ENCODE measurements at places on chromosomes 3 and 15.

DNA sequence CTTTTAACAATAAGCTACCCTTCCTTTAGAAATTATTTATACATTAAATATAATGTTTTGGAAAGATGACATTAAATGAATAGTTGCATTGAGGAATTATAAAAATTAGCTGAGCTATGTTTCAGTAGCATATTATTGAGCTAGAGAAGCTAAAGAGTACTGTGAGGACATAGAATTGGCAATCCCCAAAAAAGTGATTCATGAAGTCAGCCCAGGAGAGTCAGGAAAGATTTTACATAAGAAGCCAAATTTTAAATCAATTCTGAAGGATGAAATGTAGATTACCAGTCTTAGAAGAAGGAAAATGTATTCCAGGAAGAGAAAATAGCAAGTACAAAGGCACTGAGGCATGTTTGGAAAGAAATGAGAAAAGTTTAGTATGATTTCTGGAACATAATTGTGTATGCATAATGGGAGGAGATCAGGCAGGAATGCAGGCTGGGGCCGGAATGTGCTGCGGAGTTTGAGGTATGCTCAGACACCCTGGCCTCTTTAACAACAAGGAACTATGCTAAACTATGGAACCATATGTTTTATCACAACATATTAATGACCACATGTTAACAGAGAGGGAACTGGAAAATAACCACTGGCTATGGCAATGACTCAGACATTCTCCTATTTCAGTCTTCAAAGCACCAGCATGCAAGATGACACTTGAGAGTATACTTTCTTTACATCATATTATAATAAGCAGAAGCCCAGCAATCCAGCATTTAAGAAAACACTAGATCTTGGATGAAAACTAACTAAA lies 103.3 kb upstream of the COL8A1 start:
- peak; percentile 41 for DNase-seq

DNA sequence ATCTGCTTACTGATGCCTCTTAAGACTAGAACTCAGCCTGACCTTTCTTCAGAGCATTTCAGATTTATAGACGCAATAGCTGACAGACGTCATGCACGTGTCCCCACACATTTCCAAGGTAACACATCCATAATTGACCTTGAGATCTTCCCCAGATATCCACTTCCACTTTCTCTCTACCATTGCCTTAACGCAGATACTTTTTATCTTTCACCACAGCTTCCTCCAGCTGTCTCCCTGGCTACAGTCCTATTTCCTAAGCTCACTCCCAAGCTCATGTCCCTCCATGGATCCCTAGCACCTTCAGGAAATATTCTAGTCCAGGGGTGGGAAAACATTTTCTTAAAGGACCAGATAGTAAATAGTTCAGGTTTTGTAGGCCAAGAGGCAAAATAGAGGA lies 173.0 kb upstream of the MITF start:
- DNase-seq = no peak

GRCh38 chr3:135970506-135971116 lies 5.1 kb downstream of the PPP2R3A start:
- peak; percentile 8 for DNase-seq

GRCh38 chr15:72086010-72086697 lies 31.8 kb downstream of the MYO9A start:
- DNase-seq = no peak

DNA sequence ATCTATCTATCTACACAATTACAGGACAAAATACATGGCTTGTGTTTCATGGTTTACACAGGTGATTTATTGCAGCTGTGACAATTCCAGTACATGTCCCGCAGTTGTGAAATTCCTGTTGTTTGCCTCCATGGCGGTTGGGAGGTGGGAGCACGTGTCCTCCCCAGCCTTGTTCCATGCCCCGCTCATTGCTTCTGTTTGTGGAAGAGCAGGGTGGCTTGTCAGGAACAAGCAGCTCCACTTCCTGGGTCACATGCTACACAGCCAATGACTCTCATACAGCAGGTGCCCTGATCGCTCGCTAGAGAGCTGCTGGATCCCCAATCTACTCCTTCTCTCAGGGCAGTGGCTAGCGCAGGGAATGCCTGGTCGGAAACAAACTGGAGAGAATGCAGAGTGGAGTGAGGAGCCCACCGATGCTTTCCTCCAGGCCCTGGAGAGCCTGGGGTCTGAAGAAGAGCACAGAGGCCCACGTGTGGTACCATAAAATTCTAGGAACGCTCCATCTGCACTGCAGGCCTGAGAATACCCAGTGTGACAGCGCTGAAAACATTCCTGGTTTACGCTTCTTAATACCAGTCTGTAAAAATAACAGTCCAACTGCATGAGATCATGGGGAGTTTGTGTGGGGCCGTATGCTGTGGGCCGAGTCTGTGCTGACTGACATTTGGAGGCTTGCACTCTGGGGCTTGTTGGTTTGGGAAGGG lies 270.6 kb upstream of the RGMA start:
- DNase-seq = no peak

- DNase-seq = peak; percentile 8
Measured at GRCh38 chr3:17258823-17259436, 374.2 kb downstream of the PLCL2 start.

- no peak for DNase-seq
Measured at GRCh38 chr3:197430502-197430901, 125.3 kb downstream of the BDH1 start.

GRCh38 chr3:197577366-197578074 lies 21.8 kb upstream of the BDH1 start:
- DNase-seq = no peak

DNA sequence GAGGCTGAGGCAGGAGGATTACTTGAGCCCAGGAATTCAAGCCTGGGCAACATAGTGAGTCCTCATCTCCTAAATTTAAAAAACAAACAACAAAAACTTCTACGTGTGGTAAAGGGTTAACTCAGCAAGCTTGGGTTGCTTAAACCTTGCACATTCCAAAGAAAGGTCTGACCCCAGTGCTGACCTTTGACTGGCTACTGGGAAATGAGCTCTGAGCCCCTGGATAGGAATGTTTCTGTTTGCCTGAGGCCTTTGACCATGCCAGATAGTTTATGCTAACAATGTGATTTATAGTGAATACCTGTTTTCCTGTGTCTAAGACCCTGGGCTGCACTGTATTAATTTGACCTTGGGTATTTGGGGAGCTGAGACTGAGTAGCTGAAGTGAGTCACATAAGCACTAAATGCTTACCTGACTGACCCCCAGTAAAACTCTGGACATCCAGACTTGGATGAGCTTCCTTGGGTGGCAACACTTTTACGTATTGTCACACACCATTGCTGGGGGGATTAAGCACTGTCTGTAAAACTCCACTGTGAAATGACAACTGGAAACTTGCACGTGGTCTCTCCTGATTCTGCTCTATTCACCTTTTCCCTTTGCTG lies 20.7 kb downstream of the TCAIM start:
- DNase-seq = no peak

- peak; percentile 56 for DNase-seq
Measured at GRCh38 chr3:157618075-157618760, 115.0 kb upstream of the VEPH1 start.

DNA sequence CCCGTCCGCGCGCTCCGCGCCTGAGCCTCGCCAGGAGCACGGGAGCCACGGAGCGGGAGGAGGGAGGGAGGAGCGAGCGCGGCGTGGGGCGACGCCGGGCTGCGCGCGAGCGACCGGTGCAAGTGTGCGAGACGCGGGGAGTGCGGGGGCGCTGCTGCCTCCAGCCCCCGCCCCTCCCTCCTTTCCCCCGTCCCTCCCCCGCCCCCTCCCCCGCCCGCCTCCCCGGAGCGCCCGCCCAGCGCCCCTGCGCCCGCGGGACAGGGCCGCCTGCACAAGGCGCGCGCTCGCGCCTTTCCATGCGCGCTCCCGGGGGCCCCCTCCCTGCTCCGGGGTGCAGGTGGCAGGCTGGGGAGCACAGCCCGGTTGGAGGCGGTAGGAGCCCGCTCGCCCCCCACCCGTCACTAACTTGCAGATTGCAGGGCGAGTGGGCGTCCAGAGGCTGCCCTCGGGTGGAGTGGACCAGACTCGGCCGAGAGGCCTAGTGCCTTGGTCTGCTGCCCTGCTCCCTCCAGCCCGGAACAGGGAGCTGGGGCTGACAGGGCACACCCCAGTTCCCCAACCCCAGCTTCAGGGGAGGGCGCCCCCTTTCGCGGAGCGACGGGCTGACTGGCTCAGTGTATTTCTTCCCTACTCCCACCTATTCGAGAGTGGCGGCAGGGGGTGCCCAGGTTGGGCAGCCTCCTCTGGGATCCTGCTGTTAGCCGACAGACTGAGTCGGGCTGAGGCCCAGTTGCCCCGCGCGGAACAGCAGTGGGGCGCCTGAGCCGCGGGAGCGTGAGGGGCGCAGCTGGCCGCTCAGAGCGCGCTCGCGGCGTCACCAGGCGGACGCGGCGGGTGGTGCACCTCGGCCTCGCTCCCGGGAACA lies at the start of gene WNT7A:
TSS of gene WNT7A (minus strand) at position 126 of the 865 bp plus-strand sequence. CDS start 255 bp downstream, outside the sequence.
- DNase-seq = peak; percentile 60

GRCh38 chr15:28918141-28918983 lies 32.6 kb downstream of the APBA2 start:
- peak; percentile 16 for DNase-seq

DNA sequence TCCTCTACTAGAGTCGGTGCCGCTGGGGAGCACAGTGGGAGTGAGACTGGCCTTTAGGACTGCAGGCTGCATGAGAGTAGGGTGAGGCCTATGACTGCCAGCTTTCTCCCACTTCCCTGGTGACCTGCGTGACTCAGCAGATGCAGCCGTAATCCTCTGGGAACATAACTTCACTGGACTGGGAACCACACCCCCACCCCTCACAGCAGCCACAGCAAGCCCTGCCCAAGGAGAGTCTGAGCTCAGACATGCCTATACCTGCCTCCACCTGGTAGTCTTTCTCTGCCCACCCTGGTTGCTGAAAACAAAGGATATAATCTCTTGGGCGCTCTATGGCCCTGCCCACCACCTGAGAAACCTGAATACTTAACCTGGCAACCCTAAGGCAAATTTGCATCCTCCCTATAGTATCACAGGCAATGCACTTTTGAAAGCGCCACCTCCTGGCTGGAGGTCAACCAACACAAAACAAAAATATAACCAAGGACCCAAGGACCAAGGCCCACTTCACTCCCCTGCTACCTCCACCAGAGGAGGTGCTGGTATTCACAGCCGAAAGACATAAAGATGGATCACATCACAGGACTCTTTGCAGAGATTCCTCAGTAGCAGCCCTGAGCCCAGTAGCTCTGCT lies 308.9 kb downstream of the CTNNB1 start:
- peak; percentile 13 for DNase-seq

GRCh38 chr15:45333550-45333949 lies 44.8 kb downstream of the GATM start:
- no peak for DNase-seq

DNA sequence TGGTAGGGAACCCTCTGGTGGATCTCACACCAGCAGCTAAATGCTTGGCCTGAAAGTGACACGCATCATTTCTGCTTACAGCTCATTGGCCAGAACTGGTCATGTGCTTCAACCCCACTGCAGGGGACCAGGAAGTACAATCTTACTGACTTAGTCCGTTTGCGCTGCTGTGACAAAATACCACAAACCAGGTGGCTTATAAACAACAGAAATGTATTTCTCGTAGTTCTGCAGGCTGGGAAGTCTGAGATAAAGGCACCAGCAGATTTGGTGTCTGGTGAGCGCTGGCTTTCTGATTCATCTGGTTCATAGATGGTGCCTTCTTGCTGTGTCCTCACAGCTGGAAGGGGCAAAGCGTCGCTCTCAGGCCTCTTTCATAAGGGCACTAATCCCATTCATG lies 77.4 kb upstream of the SELENOK start:
- no peak for DNase-seq

DNA sequence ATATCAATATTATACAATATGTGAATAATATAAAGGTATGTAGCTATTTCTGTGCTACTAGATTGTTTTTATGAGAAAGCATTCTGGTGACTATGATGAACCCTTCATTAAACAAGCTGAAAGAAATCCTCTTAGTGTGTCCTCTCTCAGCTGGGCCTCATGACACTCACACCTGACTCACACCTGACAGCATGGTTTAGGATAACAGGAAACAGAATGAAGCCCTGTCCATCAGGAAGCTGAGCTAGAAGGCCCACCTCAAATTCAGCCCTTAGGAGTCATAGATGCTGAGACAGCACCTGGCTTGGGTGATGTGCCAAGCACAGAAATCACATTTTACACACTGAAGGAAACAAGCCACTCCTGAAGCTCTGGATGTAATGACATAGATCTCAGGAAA lies 30.8 kb downstream of the CHCHD4 start:
- no peak for DNase-seq

GRCh38 chr15:77476995-77477394 lies 56.3 kb downstream of the HMG20A start:
- no peak for DNase-seq

DNA sequence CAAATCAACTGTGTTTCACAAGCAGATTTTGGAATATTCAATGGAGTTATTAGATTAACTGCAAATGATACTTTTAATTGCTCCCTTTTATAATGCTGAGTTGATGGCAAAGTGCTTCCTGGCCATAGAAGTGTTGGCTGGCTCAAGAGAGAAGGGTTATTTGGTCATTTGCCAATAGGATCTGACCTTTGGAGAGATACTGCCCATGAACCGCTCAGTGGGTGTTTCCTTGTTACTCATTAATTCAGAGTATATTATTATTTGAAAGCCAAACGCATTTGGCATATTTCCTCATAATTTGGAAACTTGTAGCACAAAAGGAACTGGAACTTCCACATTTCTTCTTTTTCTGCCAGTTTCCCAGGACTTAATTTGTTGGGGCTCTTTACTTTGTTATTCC lies 234.7 kb downstream of the CDIN1 start:
- DNase-seq = no peak

DNA sequence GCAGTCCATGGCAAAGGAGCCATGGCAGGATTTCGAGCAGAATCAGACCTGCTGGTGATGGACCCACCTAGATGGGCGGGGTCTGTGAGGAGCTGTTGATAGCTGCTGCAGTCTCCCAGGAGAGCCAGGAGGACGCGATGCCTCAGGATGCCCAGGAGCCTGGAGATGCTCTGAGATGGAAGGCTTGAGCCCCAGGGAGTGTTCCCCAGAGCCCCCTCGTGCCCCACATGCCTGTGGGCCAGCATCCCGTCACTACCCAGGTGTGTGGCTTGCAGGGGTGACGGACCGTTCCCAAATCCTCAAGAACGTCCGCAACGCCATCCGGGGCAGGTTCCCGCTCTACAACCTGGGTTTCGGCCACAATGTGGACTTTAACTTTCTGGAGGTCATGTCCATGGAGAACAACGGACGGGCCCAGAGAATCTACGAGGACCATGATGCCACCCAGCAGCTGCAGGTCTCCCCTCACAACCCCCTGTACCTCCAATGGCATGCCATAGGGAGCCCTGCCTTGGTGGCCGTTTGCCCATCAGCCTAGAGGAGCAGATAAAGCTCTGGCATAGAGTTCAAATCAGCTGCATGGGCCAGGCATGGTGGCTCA lies 6.7 kb downstream of the ITIH1 start:
- no peak for DNase-seq

GRCh38 chr3:104102386-104102785 lies 1264.3 kb upstream of the ALCAM start:
- peak; percentile 1 for DNase-seq

- DNase-seq = no peak
Measured at GRCh38 chr3:2783261-2783660, 326.9 kb downstream of the IL5RA start.

DNA sequence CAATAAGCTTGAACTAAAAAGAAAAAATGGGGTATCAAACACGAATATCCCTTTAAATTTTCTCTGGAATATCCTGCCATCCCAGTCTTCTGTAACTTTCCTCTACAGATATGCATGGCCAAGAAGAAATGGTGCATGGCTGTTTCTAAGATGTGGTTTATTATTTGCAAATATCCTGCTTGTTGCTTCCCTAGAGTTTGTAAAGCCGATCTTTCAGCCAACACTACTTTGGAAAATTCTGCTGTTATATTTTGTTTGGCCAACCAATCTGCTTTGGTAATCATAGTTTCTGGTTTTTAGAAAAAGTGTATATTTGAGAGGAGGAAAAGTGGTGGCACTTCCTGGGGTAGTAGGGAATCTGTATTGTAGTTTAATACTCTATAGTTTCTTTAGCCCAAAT lies 13.9 kb downstream of the PHLDB2 start:
- DNase-seq = no peak
